ENCODE measurements at places on chromosomes 1 and 21.

DNA sequence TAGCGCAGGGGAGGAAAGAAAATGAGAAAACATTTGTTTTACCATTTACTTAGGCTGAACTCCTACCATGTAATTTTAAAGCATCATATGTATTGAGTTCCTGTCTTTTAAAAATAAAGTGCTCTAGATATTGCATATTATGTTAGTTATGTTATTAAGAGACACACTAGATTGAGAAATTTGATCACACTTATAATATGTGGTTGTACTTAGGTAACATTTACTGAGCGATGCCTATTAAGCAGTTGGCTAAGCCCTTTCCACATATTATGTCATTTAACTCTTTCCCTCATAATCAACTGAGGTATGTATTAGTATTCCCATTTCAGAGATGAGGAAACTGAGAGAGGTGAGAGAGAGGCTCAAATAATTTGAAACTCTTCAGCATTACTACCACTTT is 4.5 kb upstream of the LRRC8D start:
- no peak for DNase-seq

DNA sequence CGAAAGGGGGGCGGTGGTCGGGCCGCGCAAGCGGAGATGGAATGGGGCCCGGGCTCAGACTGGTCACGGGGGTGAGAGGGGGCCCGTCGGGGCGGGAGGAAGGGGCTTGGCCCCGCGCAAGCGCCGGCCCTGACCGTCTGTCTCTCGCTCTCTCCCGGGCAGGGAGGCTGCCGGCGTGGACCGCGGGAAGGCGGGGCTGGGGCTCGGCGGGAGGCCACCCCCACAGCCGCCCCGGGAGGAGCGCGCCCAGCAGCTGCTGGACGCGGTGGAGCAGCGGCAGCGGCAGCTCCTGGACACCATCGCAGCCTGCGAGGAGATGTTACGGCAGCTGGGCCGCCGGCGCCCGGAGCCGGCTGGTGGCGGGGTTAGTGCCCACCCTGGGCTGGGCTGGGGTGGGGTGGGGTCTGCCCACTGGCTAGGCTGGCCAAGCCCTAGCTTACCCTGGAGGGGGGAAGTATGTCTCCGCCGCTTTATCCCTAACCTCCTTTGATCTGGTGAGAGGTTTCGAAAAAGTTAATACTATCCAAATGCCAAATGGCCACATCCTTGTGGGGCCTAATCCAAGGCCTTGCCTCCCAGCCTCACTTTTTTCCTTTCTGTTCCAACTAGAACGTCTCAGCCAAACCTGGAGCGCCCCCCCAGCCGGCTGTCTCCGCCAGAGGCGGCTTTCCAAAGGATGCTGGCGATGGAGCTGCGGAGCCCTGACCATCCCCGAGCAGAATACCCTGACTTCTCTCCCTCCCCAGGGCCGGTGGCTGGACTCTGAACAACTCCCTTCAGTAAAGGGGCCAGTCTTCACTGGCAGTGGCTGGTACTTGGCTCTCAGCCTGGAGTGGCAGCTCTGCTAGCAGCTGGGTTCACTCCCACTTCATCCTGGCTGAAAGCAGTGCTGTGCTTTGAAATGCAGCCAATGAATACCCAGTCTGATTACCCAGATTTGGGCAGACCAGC is 636 bp upstream of the YRDC start:
- peak; percentile 69 for DNase-seq

DNA sequence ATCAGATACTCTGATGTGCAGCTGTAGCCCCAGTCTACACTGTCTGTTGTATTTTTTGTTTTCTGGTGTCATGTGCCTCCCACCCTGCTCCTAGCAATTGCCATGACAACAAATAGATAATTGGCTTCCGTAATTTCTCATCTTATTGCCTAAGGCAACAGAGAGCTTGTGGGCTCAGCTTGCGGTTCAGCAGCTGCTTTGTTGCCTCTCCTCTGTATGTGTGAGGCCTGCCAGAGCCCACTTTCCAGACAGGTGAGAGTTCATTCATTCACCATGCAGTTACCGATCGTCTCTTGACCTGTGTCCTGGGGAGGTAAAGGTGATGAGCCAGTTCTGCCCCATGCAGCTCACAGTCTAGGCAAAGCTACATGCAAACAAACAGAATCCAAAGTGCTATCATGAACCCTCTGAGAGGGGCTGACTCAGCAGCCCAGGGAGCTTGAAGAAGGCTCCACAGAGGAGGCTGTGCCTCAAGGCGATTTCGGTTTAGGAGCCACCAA is 11.9 kb downstream of the LGALS8 start:
- no peak for DNase-seq

GRCh38 chr1:1065265-1065939 is 8.7 kb downstream of the RNF223 start:
- DNase-seq: no peak

- DNase-seq: no peak
Observed at GRCh38 chr1:25697435-25698217, 81.0 kb downstream of the MAN1C1 start.

GRCh38 chr1:213779228-213779627 is 208.5 kb upstream of the PROX1 start:
- DNase-seq: no peak

DNA sequence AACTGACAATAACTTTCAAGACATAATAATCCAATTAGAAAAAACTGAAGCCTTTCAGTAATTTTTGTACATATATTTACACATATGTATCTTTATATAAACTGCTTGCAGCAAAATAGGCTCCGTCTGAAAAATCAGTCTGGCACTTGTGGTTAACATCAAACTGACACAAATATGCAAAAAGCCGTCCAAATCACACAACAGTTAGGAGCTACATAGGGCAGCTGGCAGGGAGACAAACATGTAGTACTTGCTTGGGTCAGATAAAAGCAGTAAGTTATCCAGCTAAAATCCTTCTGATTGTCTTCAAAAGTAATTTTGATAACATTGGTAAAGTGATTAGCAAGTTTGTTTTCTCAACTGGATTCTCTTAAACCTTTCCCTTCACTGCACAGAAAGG is 14.7 kb upstream of the GUCA2A start:
- DNase-seq: peak; percentile 55

DNA sequence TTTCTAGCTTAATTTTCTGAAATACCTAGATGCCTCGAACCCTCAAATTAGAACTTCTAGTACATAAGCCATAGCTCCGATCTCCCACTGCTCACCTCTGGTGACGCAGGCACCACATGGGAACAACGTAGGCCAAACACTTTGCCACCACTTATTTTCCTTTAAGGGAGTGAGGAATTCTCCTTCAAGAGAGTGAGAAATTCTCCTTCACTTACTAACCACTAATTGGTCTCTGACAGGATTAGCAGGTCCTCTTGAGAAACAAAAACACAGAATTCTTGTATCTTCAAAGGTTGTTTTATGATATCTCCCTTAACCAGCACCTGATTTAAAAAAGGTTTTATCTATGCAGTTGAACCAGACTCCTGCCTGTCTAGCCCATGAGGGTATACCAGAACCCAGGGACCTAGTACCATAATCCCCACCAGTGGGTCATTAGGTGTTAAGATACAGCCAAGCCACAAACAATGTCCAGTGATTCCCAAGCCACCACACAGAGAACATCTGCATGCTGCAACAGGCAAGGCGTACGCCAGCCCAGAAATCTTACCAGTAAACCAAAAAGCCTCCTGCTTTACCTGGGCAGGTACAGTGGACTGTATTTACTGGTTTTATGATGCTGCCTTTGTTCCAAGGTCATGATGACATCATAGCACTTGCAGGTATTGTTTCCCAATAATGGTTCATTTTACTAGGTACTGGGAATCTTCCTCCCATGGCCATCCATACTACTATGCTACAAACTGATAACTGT is 20.3 kb upstream of the CXADR start:
- peak; percentile 61 for DNase-seq

DNA sequence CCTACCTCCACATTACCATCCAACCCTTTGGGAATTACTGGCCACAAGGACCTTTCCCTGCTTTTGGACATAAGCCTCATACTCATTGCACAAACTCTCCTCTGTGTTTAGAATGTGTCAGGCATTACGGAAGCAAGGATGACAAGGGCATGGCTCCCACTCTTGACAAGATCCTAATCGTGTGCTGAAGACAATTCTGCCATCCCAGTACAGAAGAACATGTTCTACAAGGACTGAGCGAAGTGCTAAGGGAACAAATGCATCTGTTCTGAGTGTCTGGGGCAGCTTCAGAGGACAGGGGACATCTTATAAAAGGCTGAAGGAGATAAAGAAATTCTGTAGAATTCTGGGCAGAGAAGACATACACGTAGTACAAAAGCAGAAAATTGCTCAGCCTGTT is 378.5 kb upstream of the CAMK1G start:
- DNase-seq: no peak

DNA sequence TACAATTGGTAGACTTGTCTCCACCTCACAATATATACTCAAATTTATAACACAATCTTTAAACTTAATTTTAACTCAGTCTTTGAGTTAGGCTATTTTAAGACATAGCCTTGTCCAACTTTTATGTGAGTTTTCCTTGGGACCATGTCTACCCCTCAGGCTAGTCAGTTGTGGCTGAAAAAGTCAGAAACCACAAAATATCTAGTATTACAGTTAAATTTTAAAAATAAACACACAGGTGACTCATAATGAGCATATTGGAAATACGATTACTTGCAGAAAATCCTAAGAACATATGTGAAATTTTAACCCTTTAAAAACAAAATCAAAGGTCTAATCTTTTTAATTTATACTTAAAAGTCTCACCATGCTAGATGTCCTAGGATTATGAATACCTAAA is 4.8 kb upstream of the ASB17 start:
- peak; percentile 49 for DNase-seq

DNA sequence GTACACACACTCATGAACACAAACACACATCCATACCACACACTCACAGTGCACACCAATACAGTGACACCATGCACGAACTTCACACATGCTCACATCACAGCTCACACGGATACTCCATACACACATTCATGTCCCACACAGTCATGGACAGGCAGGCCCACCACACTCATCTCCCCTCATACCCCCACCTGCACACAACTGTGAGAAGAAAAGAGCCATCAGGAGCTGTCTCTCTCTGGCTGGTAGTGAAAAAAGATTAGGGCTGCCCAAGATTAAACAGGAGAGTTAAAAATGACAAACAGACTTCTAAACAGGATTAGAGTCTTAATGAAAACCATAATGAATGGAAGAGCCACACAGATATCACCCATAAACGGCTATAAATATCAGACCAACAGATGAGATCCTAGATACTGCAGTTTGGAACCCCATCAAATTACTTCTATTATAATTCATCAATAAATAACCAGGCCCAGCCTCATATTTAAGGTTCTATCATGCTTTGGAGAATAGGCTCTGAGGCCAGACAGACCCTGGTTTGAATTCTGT is 122.3 kb downstream of the PLXNA2 start:
- no peak for DNase-seq

- peak; percentile 39 for DNase-seq
Observed at GRCh38 chr21:36945496-36946138, 20.9 kb downstream of the HLCS start.

GRCh38 chr1:183147735-183148134 is 38.3 kb upstream of the LAMC2 start:
- DNase-seq: no peak

DNA sequence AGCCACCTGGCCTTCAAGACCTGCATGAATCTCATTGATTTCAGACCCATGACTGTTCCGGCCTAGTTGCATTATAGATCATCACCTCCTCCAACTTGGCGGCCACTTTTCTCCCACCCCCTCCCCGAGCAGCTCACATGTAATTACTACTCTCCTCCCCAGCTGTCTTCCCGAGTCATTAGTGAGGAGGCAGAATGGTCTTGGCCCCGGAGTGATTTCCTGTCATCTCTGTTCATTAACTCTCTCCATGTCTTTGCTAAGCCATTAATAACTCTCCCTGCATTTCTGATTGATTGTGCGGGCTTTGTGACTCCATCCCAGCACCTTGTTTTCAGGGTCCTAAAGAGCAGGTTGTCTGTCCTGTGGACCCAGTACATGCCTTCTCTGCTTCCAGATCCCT is 75.6 kb upstream of the CNTN2 start:
- DNase-seq: no peak

- DNase-seq: peak; percentile 21
Observed at GRCh38 chr1:116842654-116843053, 67.1 kb upstream of the PTGFRN start.

DNA sequence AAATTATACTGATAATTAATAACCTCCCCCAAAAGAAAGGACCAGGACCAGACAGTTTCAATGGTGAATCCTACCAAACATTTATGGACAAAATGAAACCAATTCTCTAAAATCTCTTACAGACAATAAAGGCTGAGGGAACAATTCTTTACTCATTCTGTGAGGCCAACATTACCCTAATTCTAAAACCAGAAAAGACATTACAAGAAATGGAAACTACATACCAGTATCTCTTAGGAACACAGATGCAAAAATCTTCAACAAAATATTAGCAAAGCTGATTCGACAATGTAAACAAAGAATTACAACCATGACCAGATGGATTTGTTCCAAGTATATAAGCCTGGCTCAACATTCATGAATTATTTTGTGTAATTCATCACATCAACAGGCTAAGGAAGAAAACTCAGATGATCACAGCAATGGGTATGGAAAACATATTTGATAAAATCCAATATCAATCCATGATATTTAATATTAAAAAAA is 8.6 kb downstream of the TMED5 start:
- DNase-seq: no peak

GRCh38 chr1:235527196-235527814 is 23.1 kb upstream of the B3GALNT2 start:
- DNase-seq: no peak

DNA sequence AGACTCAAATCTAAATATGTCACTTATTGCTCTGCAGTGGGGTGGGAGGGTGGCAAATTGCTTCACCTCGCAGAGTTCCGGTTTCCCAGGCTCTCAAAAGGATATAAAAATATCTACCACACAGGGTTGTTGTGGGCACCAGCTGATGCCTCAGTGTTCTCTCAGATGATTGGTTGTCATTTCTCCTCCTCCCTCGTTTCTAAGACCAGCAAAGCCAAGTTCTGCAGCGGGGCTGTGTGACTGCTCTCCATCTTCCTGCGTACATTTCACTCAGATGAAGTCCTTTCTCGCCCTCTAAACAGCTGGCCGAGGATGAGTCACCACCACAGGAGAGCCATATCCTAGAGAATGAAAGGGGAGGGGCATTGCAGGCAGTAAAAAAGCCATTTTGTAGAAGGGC is 35.0 kb upstream of the VWA5B1 start:
- DNase-seq: peak; percentile 87

DNA sequence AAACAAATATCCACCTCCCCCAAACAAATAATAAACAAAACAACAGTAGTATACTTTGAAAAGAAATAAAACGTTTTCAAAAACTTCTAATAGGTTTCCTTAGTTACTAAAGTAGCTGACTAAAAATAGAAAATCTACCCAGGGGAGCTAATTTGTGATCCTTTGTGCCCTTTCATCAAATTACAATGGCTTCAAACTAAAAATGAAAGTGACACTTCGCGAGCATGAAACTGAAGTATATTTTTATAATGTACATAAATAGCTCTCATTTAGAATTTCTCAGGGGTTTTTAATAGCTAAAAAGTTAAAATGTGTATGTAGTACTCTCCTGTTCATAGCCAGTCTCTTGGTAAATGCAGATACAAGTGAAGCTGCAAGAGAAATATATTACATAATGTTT is 78.4 kb downstream of the BRINP3 start:
- no peak for DNase-seq

Data from fibroblast of mammary gland (primary cell).